Activated CD4-positive, alpha-beta T cell treated with anti-CD3 and anti-CD28 coated beads, Interleukin-2, amount 10 ng/mL, durations not matched to agents 24 days and 14 days (primary cell): ENCODE measurements at places on chromosomes 1 and 21. TPM values are rescaled to one million over a fixed set of nuclear protein-coding genes. Genes with fewer than 3 reads are reported as not detected.

TINAGL1 gene
- not detected in 2 replicates for total RNA-seq

DENND2D gene
- total RNA-seq: 175 and 180 TPM in 2 replicates

HMCN1 gene
- not detected in 2 replicates for total RNA-seq

ZBTB48 gene
- 32.9 and 37.8 TPM in 2 replicates for total RNA-seq

CRNN gene
- total RNA-seq: not detected in 2 replicates

FMOD gene
- total RNA-seq: 1.4 and 1.9 TPM in 2 replicates

MYBPH gene
- not detected in 2 replicates for total RNA-seq
